ENCODE measurements at places on chromosomes 1 and 21.
A peak's percentile ranks its signal among the peaks of the same experiment; 100 is the strongest.

GRCh38 chr1:212814537-212815334 is 23.0 kb downstream of the TATDN3 start:
- DNase-seq: no peak

- no peak for DNase-seq
Measured at GRCh38 chr1:41319807-41320711, 41.2 kb upstream of the FOXO6 start.

- no peak for DNase-seq
Measured at GRCh38 chr21:37071561-37072273, 1.2 kb downstream of the PIGP start.

DNA sequence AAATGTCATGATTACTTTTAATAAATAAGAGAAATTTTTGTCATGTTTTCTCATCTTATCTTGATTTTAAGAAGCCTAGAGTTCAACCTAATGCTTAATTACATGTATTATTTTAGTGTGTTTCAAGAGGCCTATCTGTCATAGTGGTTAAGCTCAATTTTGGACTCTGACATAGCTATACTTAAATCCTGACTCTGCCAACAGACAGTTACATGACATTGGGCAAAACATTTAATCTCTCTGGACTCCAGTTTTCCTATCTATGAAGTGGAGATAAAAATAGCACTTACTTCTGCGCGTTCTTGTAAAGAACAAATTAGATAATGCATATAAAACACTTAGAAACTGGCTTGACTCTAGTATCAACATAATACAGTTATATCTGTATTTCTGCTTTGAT is 417.8 kb downstream of the MRPL39 start:
- DNase-seq: no peak

DNA sequence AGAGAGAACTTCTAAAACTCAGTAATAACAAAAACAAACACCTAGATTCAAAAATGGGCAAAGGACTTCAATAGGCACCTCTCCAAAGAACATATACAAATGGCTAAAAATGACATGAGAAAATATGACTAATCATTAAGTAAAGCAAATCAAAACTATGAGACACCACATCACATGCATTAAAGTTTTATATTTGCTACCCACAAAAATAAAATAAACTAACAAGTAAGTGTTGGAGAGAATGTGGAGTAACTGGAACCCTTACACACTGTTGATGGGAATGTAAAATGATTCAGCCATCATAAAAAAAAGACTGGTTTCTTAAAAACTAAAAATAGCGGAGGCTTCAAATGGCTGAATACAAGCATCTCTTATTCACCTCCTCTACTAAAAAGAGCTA is 262.1 kb upstream of the PKN2 start:
- DNase-seq: no peak

DNA sequence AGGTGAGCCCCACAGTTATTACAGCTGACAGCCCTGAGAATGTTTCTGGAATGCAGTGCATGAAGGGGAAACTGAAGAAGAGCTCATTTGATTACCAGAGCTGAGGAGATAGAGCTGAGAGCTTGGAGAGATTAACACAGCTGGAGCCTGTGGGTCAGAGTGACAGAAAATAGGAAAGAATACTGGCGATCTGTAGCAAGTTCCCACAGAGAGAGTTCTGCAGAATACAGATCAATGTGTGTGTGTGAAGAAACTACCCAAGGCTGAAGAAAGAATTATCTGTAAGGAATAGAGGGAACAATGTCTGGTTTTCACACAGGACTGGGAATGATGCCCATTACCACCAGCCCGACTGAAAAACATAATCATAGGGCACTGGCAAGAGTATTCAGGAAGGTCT is 103.6 kb upstream of the SNX7 start:
- DNase-seq: no peak

DNA sequence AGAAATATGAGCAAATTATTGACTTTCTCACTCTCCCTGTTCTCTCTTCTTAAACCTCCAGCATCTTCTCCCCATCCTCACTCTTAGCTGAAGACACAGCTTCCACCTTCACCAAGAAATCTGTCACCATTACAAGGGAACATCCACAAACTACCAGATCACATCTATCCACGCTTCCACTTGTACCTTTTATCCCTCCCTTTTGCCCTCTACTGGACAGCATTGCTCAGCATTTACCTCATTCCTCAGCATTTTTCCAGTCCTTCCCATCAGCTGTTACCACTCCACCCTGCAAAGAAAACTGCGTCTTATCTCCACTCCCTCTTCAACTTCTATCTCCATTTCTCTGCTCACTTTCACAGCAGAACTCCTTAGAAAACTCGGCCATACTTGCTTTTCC is 42.6 kb downstream of the KCNJ6 start:
- DNase-seq: no peak

DNA sequence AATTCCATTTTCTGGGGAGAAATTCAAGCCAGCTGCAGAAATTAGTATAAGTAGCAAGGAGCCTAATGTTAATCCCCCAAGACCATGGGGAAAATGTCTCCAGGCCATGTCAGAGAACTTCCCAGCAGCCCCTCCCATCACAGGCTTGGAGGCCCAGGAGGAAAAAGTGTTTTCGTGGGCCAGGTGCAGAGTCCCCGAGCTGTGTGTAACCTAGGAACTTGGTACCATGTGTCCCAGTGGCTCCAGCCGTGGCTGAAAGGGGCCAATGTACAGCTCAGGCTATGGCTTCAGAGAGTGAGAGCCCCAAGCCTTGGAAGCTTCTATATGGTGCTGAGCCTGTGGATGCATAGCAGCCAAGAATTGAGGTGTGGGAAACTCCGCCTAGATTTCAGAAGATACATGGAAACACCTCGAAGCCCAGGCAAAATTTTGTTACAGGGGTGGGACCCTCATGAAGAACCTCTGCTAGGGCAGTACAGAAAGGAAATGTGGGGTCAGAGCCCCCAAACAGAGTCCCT is 286.3 kb downstream of the MATN1 start:
- no peak for DNase-seq

DNA sequence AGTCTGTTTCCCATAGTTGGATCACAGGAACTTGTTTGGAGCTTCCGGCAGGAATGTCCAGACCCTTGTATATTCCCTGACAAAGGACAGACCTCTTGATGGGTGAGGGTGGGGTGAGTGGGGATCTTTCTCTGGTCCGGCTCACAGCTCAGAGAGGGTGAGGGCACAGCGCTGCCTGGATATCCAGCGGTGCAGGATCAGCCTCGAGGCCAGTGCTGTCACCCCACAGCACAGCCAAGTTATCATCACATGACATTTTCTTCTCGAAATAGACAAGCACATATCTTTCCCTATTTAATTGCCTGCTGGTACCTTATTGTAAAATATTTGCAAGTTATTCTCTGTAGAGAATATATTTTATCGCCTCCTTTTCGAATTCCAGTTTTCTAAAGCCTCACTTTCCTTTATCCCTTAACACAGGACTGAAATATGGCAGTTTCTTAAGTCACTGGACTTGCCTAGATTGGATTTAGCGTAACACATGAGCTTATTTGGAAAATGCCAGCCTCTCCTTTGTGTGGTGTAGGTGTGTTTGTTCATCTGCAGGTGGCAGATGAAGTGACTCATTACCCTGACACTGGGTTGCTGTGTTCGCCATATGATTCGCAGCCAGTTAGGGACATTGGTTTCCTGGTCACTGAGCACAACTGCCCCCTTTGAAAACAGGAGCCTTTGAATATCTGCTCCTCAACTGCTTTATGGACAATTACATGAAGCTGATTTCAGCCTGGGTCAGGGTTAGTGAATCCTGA is 21.4 kb downstream of the CLIC6 start:
- DNase-seq: no peak

GRCh38 chr1:222525951-222526350 is 22.0 kb downstream of the HHIPL2 start:
- peak; percentile 31 for DNase-seq

DNA sequence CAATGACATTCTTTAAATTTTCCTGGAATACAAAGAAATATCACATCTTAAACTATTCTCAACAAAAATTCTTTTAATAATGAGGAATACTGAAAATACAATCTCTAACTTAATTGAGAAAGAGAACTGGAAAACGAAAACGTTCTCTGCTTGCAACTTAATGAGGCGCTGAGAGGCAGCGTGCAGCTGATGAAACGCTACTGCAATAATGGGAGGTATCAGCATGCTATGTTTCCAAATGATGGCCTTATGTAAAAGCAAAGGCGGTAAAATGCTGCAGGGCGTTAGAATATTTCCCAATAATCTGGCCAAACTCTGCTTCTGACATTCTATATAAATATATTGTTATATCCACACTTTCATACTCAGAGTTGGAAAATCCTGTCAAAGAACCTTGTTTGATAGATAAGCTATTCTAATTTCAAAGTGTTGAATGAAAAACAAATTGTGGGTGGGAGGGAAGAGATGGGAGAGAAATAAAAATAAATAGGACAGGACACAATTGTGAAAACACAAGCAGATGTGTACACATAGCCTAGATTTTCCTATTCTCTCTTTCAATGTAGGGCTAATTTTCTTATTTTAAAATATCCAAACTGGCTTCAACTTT is 70.9 kb downstream of the APP start:
- DNase-seq: no peak

- no peak for DNase-seq
Measured at GRCh38 chr1:225934711-225935110, 6.3 kb downstream of the LEFTY2 start.

GRCh38 chr1:217943361-217943760 is 312.2 kb downstream of the SPATA17 start:
- no peak for DNase-seq

DNA sequence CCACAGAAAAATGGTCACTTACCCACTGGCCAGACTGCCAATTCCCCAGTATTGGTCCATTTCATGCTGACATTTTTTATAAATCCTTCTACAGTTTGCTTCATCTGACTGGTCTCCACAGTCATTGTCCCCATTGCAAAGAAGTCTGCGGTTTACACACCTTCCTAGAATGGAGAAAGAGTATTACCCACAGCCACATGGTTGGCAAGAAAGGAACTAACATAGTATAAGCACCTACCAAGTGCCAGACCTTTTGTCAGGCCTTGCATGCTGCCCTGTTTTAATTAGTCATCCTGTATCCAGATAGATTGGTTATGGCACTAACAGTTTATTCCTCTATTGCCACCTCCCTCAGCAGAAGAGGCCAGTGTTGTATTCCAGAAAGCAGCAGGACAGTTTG is 11.2 kb downstream of the C8B start:
- DNase-seq: no peak

DNA sequence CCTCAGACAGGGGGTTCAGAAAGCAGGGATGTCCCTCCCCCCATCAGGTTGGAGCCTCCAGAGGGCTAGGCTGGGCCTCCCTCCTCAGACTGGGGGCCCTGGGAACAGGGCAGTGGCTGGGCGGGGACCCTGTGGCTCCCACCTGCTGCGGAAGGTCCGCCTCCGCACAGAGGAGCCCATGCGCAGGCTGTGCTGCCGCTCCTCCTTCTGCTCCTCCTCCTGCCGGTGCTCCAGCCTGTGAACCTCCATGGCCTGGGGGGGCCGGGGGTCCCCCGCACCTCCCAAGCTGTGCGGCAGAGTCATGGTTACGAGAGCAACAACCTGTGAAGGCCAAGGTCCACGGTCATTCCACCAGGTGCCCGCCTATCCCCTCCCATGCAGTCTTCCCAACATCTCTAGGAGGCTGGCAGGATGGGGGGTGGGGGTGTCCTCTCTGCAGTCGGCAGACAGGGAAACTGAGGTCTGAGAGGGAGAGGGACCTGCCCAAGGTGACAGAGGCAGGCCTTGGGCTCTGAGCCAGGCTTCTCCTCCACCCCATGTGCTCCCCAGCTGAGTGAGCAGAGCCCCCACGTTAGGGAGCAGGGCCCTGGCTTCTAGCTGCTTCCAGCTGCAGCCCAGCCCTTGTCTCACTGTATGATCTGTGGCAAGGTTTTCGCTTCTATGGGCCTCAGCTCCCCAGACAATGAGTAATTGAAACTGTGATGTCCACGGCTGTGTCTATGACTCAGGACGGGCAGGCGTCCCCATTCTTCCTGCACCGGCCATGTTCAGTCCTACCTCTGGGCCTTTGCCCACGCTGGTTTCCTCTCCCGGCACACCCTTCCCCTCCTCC is 3.4 kb downstream of the MYOM3 start:
- DNase-seq: no peak

GRCh38 chr21:35833991-35834390 is 226.3 kb downstream of the SETD4 start:
- no peak for DNase-seq

DNA sequence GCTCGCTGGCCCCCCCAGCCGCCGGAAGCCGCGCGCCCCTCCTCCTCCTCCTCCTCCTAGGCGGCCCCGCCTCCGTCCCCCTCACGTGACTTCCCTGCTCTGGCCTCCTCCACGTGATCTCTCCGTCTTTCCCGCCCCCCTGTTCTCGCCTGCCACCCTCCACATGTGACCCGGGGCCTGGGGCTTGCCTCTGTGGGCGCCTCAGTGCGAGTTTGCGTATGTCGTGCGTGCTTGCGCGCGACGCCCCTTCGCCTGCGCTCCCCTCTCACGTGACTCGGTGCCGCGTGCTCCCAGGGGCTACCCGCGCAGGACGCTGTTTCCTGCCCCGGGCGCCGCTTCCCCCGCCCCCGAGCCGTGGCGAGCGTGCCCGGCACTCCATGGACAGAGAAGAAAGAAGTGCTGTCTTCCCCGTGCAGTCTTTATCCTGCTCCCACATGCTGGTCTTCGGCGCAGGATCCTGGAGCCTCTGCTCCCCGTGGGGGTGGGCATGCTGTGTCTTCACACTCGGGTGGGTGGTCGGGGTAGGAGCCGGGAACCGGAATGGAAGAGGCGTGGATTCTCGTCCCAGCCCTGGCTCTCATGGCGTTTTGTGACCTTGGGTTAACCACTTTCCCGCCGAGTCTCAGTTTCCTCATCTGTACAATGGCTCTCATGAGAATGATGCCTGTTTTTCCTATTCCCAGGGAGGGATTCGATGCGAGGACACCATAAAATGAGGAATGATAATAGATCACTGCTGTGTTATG is 431 bp upstream of the UBE2Q1 start:
- DNase-seq: peak; percentile 95

DNA sequence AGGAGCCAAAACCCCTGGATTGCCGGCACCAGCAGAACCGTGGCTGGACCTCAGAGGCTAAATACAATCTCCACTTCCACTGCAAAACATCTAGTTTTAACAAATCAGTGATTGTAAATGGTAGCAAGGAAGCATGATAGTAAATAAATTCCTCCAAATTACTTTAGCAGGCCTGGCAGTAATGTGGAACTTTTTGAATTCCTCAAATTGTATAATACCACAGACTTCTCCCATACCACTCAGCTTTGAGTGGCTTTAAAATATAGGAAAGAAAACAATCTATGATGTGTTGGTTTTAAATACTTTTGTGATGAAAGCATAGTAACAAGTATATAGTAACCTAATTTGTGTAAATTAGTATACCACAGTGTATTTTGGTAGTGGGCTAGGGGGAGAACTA is 34.1 kb downstream of the NIBAN1 start:
- no peak for DNase-seq

GRCh38 chr1:3352952-3353331 is 101.5 kb upstream of the ARHGEF16 start:
- DNase-seq: no peak
